ENCODE measurements at places on chromosomes 3 and 15.

DNA sequence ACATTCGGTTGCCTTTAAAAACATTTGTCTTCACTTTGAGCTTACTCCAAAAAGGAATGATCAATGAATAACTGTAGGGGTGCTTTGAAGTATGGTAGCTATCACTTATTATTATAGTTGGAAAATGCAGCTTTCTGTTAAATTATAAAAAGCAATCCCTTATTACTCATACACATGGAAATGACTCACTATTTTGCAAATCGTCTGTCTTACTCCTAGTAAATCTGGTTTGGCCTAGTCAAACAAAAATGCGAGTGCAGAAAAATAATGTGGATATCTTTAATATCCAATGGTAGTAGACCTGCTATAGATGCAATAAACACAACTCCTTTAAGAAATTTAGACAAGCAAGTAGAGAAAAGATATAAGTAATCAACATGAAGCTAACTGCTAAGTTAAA, 112.5 kb downstream of the ZIC1 start:
- no peak for DNase-seq

DNA sequence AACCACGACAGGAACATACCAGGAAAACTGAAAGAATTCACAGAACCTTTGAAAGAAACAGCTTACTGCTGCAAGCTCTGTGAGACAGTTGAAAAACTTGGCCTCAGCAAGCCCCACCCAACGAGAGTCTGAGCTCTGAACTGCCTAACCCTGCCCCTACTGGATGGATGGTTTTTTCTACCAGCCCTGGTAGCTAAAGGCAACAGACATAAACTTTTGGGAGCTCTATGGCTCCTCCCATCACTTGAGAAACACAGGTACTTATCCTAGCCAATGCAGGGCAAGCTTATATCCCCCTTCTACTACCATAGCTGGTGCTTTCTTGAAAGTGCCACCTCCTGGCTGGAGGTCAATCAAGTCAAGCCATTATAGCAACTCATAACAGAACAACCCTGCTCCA, 471.8 kb downstream of the GRM7 start:
- DNase-seq = no peak

DNA sequence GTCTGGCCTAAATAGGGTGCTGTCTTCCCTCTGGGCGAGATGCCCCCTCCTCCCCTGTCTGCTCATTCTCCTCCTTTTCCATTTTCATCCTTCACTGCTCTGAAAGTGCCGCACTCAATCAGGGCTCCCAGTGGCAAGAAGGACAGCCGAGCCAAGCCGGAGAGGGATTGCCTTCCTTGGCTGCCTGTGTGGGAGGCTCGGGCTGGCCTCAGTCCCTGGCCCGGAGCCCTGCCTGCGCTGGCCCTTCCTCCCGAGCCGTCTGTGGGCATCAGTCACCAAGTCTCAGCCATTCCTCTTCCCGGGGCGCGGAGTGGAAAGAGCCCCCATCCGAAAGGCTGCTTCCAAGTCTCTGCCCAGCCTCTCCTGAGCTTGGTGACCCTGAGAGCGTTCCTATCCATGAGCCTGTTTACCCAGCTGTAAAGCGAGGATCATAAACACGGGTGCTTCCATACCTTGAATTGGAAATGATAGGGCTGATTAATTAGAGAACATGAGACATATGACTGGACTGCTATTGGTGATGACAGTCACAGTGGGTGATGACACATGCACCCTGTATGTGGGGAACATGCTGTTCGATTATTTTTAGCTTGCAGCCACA, 59.1 kb upstream of the TLE3 start:
- DNase-seq = peak; percentile 50

- DNase-seq = peak; percentile 31
These were observed at the start of gene EOMES for GRCh38 chr3:27721717-27722564. Gene EOMES, minus strand, starts transcription at chr3:27722323. Its CDS starts 29 bp downstream, at chr3:27722294.

DNA sequence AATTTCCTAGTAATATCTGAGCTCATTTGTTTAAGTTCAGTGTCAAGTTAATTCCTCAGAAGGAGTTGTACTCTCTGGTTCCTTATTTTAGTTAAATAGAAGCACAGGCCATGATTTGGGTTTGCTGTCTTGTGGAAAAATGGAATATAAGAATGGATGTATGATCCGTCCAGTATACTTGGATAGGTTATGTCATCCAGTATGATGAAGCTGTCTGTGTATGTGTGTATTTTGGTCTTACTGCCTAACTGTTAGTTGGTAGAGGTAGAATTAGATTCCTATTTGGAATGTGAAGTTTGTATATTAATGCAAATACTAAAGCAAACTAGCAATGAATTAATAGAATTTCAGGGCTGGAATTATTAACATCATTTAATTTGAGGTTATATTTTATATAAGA, 7.9 kb downstream of the KBTBD8 start:
- no peak for DNase-seq

GRCh38 chr15:68371160-68371559, 60.8 kb downstream of the ITGA11 start:
- DNase-seq = no peak

- peak; percentile 73 for DNase-seq
These were observed 6.6 kb upstream of the RAB11A start for GRCh38 chr15:65862682-65863081.

- DNase-seq = no peak
These were observed 70.5 kb upstream of the EPHB3 start for GRCh38 chr3:184491011-184491576.

- DNase-seq = peak; percentile 15
These were observed 162.9 kb downstream of the ITPR1 start for GRCh38 chr3:4656059-4656458.

DNA sequence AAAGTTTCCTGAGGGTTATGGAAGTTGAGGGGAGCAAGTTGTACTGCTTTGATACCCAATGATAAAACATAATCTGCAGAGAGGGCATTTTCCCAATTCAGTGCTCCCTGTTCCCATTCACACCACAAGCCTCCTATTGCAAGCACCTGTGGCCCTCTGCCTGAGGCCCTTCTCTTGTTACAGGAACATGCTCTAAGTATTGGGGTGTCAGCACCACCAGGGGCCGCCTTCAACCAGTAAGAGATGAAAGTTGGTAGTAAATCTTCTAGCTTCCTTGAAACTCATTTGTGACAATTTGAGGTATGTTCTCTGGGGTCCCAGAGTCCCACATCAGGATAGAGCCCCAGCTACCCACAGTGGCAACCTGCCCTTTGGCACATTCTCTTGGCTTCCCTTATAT, 265.4 kb upstream of the ARHGEF26 start:
- no peak for DNase-seq

DNA sequence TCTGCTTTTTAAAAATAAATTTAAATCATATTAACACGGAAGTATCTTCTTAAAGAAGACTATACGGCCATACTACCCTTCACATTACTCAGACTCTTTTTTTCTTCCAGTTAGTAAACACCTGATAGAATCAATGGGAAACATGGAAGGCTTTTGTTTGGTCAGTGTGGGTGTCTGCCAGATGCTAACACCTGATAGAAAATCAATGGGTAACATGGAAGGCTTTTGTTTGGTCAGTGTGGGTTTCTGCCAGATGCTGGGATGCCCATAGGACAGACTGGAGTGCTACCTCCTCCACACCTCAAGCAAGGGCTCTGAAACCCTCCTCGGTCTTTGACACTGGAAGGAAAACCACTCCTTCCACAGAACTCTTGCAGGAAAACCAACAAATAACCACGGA, 29.2 kb downstream of the HACL1 start:
- no peak for DNase-seq

- no peak for DNase-seq
These were observed 352.6 kb downstream of the OCA2 start for GRCh38 chr15:27746401-27746955.

- no peak for DNase-seq
These were observed 428.9 kb downstream of the MECOM start for GRCh38 chr3:169234618-169235017.

DNA sequence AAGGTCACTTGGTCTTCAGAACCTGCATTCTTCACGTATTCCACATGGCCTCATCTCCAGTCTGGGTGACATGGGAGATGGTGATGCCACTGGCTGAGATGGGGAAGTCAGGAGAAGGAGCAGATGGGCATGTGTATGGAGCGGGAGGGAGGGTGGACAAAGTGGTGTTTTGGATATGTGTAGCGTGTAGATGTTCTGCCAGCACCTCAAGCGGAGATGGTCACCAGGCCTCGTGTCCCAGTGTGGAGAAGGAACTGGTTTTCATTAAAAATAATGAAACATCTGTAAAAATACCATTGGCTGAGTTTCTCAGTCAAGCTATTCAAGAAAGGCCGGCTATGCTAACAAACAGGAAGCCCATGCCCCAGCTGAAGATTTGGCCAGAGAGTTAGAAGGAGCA, 26.2 kb downstream of the LARP6 start:
- no peak for DNase-seq

GRCh38 chr3:149393345-149394160, 16.1 kb upstream of the TM4SF1 start:
- DNase-seq = peak; percentile 80

GRCh38 chr3:152048831-152049230, 175.4 kb downstream of the SUCNR1 start:
- DNase-seq = peak; percentile 61

DNA sequence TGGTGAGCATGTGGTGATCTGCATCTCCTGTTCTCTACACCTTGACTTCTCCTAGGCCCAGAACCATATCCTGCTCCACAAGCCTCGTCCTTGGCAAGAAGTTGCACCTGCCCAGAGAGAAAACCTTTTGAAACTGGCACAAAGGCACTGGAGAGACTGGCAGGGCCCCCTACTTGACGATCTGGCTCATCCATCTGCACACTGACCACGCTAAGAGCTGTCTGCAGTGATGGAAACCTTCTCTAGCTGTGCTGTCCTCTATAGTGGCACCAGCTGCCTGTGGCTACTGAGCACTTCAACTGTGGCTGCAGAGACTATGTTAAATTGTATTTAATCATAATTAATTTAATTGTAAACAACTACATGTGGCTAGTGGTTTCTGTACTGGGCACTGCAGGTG, 26.2 kb upstream of the SRP14 start:
- no peak for DNase-seq
